DMS79 treated with DMSO at 0.1 percent for 48 hours (cell line): ENCODE measurements at places on chromosomes 5 and 9.
A peak's percentile ranks its signal among the peaks of the same experiment; 100 is the strongest.

- DNase-seq = no peak
These were observed 77.9 kb downstream of the GLIS3 start for GRCh38 chr9:4221931-4222330.

GRCh38 chr5:160312134-160312959 lies at the start of gene CCNJL:
Gene CCNJL, minus strand, starts transcription at chr5:160312564. Its CDS starts 641 bp downstream, at chr5:160311923.
- peak; percentile 24 for DNase-seq

- DNase-seq = no peak
These were observed 53.4 kb upstream of the SUB1 start for GRCh38 chr5:32531885-32532520.

GRCh38 chr5:172463031-172463430 lies 8.7 kb upstream of the SH3PXD2B start:
- DNase-seq = no peak

GRCh38 chr5:57858905-57859304 lies 376.3 kb upstream of the ACTBL2 start:
- DNase-seq = no peak

DNA sequence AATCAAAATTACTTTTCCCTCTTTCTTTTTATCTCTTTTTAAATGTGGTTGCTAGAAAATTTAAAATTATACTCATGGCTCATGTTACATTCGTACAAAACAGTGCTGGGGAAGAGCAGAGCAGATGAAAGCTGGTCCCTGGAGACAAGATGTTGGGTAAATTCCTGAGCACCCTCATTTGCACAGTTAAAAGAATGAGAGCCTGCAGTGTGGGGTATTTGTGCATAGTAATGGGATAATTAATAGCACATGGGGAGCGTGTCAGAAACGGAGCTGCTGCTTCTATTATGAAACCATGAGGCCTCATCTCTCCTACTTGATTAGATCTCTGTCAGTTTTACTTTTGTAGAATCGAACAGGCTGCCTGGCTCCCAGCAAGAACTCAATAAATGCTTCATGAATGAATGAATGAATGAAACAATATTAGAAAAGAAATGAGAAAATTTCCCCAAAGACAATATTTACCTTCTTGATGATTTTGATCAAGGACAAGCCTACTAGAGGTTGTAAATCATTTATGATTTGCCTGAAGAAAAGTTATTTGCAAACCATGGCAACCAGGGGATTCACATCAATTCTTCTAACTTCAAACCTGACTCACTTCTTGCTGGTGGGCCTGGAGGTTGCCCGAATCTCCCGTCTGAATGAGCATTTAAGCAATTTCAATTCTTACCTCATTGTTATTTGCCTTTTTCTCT lies 177.2 kb upstream of the TUT7 start:
- no peak for DNase-seq

DNA sequence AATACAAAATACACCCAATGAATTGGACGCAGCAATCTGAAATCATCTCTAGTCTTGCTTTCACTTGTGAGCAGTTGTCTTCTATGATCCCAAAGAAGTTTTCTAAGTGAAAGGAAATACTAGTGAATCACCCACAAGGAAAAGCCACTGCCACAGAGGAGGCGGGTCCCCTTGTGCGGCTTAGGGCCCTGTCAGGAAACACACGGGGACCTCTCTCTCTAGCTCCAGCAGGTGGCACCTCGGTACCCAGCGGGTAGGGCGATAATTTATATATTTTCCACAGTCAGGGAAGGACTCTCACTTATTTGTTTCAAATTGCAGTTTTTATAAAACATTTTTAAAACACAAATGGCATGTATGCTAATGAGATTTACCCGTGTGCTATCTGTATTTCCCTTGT lies 417.1 kb downstream of the KDM4C start:
- no peak for DNase-seq

DNA sequence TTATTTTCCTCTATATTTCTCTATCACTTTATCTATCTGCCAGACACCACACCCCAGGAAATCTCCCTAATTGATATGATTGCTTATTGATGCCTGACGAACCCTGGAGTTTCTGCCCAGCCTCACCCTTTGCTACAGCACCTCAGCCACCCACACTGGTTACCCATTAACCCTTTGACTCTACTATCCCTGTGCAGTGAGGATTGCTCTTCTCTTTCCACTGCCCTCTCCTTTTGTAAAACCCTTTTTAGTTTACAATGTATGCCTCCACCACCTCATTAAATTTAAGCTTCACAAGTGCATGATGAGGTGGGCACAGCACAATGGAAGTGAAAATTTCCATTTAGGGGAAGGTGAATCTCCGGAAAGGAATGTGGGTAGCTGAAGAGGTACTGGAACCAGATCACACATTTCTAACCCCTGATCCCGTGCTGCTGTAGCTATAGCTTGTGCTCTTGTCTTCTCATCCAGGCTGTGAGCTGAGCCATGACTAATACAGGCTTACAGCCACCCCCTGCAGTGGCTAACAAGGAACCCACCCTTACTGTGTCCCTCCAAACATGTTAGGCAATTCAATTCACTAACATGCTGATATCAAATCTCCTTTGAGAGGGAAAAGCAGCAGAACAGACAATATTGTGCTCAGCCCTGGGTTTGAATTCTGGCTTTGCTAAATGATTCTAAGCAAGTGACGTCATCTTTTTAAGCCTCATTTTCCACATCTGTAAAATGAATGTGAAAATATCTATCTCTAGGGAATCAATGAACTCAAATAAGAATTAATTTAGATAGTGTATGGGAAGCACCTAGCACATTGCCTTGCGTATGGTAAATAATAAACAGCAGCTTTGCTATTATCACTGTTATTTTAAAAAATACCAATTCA lies 186.9 kb upstream of the TRIM32 start:
- DNase-seq = no peak

DNA sequence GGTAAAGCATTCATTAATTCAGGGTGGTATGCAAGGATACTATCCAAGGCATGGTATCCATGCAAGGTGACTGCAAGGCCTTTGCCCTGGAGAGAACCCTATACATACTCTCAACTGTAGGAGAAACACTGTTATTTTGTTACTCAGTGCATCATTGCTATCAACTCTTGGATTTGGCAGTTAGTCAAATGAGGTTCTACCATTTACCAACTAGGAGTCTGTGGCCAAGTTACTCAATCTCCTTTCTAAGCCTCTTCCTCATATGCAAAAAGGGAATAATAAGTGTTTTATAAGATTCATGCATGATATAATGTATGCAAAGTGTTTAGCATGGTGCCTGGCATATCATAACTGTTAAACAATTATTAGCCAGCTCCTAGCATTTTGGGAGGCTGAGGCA lies 4.0 kb downstream of the PCDHGC3 start:
- DNase-seq = no peak

GRCh38 chr5:109697339-109697738 lies 7.6 kb downstream of the MAN2A1 start:
- no peak for DNase-seq

DNA sequence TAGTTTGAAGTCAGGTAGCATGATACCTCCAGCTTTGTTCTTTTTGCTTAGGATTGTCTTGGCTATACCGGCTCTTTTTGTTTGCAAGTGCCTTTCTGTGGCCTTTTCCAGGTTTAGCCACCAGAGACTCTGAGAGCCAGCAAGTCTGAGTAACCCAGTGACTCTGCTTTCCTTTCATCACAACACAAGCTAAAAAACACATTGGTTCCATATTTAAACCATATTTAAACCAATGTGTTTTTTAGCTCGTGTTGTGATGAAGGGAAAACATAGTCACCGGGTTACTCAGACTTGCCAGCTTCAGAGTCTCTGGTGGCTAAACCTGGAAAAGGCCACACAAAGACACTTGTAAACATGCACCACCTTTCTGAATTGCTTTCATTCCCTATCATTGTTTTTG lies 493.3 kb downstream of the NTRK2 start:
- DNase-seq = no peak

GRCh38 chr9:121098567-121099198 lies 23.9 kb downstream of the CNTRL start:
- no peak for DNase-seq

DNA sequence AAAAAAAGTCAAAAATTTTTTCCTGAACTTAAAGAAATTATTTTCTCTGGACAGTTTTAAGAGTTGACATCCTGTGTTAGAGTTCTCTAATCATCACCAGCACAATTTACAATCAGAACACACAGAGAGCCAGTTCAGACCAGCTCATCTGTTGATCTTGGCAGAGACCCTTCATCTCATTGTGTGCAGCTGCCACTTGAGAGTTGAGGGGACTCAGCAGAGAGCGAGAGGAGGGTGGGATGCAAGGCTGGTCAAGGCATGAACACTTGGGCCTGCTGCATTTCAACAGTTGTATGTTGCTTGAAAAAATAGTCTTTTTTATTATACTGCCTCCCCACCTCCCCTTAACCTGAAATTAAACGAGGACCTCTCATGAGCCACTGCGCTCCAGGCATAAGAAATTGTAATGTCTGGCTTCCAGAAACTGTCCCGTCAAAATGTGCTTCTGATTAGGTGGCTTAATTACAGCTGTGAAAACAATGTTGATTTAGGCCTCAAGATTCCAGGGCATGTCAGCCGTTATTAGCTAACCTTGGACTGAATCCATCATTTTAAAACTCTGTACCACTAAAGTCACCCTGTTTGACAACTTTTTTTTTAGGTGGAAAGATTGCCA lies 383.6 kb downstream of the CCDC171 start:
- DNase-seq = peak; percentile 92

DNA sequence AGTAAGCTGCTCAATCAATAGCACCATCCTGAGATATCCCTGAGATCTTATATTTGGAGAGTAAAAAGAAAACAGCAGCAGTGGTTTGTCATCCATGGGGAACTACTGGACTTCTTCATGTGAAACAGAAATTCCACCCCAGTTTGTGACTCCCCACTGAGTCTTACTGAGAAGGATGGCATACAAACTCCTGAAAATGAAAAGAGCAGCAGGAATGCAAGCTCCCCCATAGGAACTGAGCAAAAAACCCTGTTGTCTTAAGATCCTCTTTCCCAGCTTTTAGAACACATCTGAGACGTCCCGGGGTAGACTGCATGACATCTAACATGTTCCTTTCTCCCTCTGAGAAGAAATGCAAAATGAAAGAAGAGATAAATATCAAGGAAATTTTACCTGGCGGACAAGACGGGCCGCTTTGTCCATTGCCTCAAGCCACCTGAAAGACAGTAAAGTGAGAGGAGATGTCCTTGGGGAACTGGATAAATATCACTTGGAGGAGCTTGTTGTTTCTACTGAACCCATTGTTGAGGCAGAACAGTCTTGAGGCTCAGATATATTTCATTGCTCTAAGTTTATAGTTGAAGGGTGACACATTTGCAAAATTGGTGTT lies 117.1 kb downstream of the NUDT12 start:
- no peak for DNase-seq

GRCh38 chr9:4425319-4426045 lies 64.8 kb upstream of the SLC1A1 start:
- no peak for DNase-seq

DNA sequence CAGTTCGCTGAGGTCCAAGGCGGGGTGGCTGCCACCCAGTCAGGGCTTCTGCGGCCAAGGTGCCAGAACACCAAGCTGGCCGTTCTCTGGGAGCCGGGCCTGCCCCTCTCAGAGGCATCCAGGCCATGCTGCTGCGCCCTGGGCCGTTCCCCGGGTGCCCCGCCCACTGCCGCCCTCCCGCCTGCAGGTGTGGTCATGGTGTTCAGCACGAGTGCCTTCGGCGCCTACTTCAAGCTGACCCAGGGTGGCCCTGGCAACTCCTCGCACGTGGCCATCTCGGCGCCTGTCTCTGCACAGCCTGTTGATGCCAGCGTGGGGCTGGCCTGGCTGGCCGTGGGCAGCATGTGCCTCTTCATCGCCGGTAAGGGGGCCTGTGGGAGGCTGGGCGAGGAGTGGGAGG lies 7.7 kb downstream of the SLC2A8 start:
- no peak for DNase-seq

DNA sequence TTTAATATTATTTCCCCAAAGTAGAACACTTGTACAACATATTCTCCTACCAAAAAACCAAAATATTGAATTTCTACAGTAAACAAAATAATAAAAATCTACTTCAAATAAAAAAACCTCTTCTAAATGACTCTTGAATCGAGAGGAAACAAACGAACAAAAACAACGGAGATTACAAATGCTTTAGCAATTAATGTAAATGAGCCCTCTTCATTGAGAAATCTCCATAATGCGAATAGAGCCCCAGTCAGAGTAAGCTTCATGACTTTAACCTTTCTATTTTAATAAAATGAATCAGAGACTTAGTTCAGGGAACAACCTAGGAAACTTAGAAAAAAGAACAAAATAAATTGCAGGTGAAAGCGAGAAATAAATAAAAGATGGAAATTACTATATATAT lies 129.3 kb upstream of the SEMA6A start:
- DNase-seq = peak; percentile 36

GRCh38 chr5:38077652-38078051 lies 180.7 kb upstream of the EGFLAM start:
- DNase-seq = no peak

- DNase-seq = no peak
These were observed 46.2 kb downstream of the FRMD3 start for GRCh38 chr9:83491995-83492394.

- DNase-seq = no peak
These were observed 6.7 kb upstream of the ANKRD18B start for GRCh38 chr9:33517373-33517772.

GRCh38 chr5:1511651-1512540 lies 11.9 kb downstream of the LPCAT1 start:
- DNase-seq = no peak

DNA sequence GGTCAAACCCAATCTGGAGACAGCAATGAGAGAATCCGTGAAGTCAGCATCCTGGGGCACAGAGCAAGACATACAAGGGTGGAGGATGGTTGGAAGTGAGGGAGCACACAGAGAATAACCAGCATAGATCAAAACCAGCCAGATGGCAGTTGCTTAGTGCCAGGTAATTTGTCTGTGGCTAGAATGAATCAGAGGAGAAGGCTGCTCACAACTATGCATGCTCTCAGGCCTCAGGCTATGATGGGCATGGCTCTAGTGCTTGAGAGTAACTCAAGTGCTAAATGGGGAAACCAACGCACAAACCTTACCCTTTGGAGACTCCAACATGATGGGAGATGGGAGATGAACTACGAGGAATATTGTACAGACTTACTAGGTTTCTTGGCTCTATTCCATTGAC lies 160.8 kb downstream of the DMRT2 start:
- DNase-seq = no peak

DNA sequence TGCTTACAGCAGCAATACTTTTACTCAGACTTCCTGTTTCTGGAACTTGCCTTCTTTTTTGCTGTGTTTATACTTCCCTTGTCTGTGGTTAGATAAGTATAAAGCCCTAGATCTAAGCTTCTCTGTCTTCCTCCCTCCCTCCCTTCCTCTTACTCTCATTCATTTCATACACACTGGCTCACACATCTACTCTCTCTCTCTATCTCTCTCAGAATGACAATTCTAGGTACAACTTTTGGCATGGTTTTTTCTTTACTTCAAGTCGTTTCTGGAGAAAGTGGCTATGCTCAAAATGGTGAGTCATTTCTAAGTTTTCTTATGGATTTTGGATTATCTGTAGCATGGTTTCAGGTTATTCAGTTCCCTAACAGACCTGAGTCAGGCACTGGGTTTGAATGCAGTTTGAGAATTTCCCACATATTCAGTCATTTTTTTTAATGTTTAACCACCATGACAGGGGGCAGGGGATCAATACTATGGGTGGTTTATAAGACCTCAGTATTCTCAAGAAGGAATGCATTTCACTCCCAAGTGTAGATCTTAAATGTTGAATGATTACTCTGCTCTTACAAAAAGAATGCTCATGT lies at the start of gene IL7R:
TSS of gene IL7R (plus strand) at position 127 of the 587 bp plus-strand sequence. CDS start at position 214, 87 bp downstream.
- no peak for DNase-seq
